IMR-90 (cell line): ENCODE measurements at places on chromosomes 16 and 17. TPM values are rescaled to one million over a fixed set of nuclear protein-coding genes. Genes with fewer than 3 reads are reported as not detected.

GRCh38 chr17:50908860-50909764 lies 43.0 kb upstream of the TOB1 start:
- no peak overlapping the region for H3K27ac ChIP-seq
- H3K36me3 ChIP-seq, result no peaks in the 10 kb centered on the region
- H3K27me3 ChIP-seq, result peaks cover 19% of the 10 kb centered on the region
- no peak for DNase-seq

- no peaks in the 10 kb centered on the region for H3K27me3 ChIP-seq
- peaks cover 20% of the 10 kb centered on the region for H3K4me1 ChIP-seq
- no peak overlapping the region for H3K4me3 ChIP-seq
Observed at GRCh38 chr16:87447323-87447722, 45.5 kb downstream of the ZCCHC14 start.

- no peaks in the 10 kb centered on the region for H3K4me1 ChIP-seq
- no peak overlapping the region for H3K4me3 ChIP-seq
Observed at GRCh38 chr16:31916056-31916488, 42.5 kb downstream of the ZNF267 start.

- no peaks in the 10 kb centered on the region for H3K4me1 ChIP-seq
- no peak for DNase-seq
- H3K27me3 ChIP-seq, result no peaks in the 10 kb centered on the region
- H3K36me3 ChIP-seq, result no peaks in the 10 kb centered on the region
Observed at GRCh38 chr16:63415014-63415413, 1378.8 kb upstream of the CDH8 start.

GFAP gene
- 0.18 TPM in 1 of 2 replicates, not detected in the other for total RNA-seq

KRTAP9-4 gene
- not detected in 2 replicates for total RNA-seq

MEFV gene
- not detected in 2 replicates for total RNA-seq
